Activated CD4-positive, alpha-beta T cell treated with anti-CD3 and anti-CD28 coated beads for 36 hours (primary cell): ENCODE measurements at places on chromosomes 5 and 9. TPM values are rescaled to one million over a fixed set of nuclear protein-coding genes. Genes with fewer than 3 reads are reported as not detected.

DNA sequence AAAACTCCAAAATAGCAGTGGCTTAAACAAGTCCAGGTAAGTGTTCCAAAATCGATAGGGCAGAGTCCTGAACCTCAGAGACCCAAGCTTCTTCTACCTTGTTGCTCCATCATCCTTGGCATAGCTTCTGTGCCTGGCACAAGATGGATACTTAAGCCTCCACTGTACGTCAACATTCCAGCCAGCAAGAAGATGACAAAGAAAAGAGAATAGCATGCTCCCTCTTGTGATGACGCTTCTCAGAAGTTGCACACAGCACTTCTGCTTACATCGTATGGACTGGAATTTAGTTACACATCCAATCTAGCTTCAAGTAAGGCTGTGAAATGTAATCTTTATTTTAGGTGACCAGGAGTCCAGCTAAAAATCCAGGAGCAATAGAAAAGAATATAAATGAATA, 227.4 kb downstream of the ESM1 start:
- no peak for DNase-seq

DNA sequence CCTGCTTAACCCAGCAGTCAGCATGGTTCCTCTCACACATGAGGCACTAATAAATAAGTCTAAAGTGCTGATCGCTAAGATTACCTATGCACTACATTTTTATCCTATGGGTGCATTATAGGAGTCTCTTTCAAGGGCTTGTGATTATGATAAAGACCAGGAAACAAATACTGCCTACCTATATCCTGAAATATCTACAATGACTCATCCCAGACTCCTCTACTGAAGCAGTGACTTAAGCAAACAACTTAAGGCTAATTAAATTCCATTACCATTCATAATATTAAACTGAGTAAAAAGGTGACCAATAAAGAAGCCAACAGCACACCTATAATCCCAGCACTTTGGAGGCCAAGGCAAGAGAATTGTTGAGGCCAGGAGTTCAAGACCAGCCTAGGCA, 338.4 kb downstream of the DNAH5 start:
- no peak for DNase-seq

DNA sequence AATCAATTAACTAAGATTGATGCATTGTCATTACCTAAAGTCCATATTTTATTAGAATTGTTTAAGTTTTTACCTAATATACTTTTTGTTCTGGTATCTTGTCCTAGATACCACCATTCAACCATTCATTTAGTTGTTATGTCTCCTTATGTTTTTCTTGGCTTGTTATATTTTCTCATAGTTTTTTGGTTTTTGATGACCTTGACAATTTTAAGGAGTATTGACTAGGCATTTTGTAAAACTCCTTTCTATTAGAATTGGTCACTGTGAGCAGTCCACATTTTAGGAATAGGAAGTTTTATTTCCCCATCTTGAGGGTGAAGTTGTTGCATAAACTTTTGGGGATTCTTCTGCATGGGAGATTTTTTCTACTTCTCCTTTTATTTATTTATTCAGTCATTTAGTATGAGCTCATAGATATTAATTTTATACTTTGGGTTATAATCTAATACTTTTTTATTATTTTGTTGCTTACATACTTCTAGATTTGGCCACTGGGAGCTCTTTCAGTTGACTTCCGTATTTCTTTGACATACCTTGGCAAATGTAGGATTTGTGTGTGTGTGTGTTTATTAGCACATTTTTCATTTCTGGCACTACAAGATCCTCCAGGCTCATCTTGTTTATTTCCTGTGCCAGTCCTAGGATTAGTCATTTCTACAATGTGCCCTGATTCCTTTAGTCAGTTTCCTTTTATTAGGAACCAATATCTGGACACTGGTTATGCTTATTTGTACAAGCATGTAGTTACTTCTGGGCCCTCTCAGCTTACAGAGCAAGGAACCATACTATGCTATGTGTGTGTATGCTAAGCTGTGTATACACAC, 134.9 kb upstream of the CDKN2B start:
- no peak for DNase-seq

DNA sequence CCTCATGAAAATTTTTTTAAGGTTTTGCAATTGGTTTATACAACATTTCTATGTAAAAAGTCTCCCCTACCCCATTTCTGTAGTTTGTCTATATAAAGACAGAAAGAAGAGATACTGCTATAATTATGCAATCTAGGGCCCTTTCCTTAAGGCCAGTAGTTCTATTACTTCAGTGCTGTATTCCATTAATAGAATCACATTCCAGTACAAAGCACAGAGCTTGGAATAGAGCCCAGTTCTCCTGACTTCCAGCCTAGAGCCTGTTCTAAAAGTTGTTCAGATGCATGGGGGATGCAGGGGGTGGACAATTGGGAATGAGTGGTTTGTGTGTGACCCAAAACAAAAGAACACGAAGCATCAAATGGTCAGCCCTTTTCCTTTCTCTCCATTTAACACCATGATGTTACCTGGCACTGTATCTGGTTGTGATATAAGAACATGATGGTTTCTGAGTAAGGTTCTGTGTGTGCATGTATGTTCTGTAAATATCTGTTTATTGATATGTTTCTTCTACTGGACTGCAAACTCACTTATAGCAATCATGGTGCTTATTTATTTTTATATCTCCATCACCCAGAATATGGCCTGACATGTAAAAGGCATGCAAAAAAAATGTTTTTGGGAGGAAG, 8.2 kb upstream of the GRAMD2B start:
- no peak for DNase-seq

Gene POLE3
- 53.3 TPM for total RNA-seq

DNA sequence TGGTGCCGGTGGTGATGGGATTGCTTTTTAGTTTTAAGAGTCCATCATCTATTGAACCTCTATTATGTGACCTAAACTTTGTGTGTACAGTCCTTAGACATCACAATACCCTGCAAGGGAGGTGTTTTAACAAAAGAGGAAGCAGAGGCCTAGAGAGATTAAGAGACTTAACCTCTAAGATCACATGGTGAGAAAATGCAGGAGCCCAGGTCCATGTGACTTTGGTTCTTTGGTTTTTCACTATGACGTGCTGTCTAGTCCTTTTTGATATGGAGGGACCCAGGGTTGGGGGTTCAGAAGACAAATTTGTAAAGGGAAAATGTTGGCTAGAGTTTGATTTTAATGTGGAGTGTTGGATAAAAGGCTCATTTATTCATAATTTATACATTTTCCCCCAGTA, 34.1 kb upstream of the TRMT10B start:
- DNase-seq, result no peak

DNA sequence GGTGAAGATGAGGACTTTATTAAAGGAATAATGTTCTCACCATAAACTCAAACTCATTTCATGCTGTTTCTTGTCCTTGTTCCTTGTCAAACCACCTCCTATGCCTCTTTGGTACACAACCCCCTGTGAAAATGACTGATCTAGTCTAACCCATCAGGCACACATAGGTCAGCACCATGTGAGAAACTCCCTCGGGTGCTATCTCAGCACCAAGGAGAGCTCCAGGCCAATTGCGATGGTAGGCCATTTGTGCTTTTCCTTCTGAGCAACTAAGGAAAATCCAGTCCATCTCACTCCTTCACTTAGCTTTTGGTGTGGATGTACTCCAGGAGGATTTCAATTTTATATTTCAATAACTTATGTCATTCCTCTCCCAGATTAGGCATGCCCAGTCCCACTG, 199.8 kb downstream of the ZNF608 start:
- no peak for DNase-seq

- no peak for DNase-seq
Observed at GRCh38 chr9:37555786-37556185, 20.4 kb downstream of the FBXO10 start.

- no peak for DNase-seq
Observed at GRCh38 chr9:21110708-21111576, 30.7 kb downstream of the IFNW1 start.

- DNase-seq, result no peak
Observed at GRCh38 chr5:77230727-77231470, 20.4 kb downstream of the PDE8B start.
